Natural killer cell treated with Interleukin-12 subunit alpha and Interleukin-12 subunit beta and Interleukin-15 and Interleukin-18, amount 100 ng/mL, for 72 hours (primary cell): ENCODE measurements at places on chromosomes 5 and 9. TPM values are rescaled to one million over a fixed set of nuclear protein-coding genes. Genes with fewer than 3 reads are reported as not detected.

Gene IL13
- 19.6 TPM for total RNA-seq

DNA sequence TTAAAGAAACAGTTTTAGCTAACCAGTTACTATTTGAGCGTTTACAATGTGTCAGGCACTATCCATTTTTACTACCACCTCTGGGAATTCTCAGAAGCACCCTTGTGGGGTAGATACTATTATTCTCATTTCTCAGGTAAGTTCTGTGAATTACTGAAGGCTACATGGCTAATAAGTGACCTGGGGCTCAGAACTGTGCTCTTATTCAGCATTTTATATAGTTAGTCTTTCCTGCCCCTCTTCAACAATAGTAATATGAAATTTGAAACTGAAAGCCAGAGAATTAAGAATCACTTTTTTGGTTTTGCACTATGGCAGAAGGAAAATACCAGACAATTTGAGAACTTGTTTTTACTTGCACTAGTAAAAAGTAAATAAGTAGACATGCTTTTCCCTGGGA, 11.8 kb downstream of the ELL2 start:
- DNase-seq = no peak

GRCh38 chr9:37650873-37651768, at the start of gene FRMPD1:
TSS of gene FRMPD1 (plus strand) at chr9:37650954. CDS start at chr9:37692642, 41,688 bp downstream.
- DNase-seq = peak; percentile 67

- no peak for DNase-seq
Observed at GRCh38 chr5:45029553-45029952, 220.8 kb downstream of the MRPS30 start.

DNA sequence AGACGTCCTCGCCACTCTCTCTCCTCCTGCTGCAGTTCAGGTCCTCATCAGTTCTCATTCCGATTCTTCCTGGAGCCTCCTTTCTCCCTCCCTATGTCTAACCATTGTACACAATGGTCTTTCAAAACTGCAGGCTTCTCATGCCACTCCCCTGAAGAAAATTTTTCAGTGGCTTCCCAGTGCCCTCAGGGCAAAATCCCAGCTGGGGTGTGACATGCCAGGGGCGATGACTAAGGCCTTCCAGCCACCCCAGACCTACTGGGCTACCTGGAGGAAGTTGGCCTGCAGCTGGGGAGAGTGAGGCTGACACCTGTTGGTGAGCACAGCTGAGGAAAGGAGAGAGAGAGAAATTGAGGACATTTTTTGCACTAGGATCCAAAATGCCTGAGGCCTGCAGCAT, 65.2 kb downstream of the SREK1 start:
- no peak for DNase-seq
